ENCODE measurements at places on chromosomes 1 and 21.
A peak's percentile ranks its signal among the peaks of the same experiment; 100 is the strongest.

GRCh38 chr1:105591681-105592080 is 1464.8 kb upstream of the PRMT6 start:
- no peak for DNase-seq

GRCh38 chr21:45137612-45137937 is 63.2 kb downstream of the ADARB1 start:
- DNase-seq: no peak

- DNase-seq: no peak
Observed at GRCh38 chr1:248596615-248597014, 885 bp downstream of the OR2T10 start.

DNA sequence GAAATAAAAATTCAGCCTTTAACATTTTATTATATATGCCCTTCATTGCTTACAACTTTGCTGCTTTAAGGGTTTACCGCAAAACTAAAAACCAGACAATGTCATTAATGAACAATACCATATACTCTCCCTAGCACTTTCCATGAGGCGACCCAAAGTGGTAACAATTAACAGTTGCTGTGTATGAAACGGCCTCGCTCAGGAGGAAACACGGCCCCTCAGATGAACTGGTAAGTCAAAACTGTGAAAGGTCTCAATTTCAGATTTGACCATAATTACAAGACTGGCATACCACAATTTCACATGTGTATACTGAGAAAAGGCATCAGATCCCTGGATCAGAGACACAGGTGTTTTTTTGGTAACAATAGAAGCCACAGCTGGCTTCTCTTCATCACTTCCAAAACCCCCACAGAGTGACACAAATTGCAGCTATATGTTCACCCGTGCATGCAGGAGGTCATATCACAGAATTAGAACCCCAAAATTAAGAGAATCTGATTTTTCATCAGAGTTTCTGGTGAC is 611.9 kb upstream of the ADAMTS5 start:
- DNase-seq: no peak

DNA sequence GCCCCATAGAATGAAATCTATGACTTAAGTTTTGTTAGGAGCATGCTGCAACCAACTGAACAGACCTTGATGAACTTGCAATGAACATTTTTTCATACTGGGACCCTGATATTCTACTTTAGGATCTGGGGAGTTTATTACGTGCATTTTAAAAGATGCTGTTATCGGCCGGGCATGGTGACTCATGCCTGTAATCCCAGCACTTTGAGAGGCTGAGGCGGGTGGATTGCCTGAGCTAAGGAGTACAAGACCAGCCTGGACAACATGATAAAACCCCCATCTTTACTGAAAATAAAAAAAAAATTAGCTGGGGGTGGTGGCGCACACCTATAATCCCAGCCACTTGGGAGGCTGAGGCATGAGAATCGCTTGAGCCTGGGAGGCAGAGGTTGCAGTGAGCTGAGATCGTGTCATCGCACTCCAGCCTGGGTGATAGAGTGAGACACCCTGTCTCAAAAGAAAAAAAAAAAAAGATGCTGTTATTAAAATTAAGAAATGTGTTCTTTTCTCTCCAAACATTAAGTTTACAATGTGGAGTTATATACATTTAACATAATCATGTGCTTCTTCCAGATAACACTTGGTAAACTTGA is 7.1 kb downstream of the MPZL1 start:
- no peak for DNase-seq

- DNase-seq: no peak
Observed at GRCh38 chr1:110165761-110166231, 15.5 kb downstream of the SLC6A17 start.

DNA sequence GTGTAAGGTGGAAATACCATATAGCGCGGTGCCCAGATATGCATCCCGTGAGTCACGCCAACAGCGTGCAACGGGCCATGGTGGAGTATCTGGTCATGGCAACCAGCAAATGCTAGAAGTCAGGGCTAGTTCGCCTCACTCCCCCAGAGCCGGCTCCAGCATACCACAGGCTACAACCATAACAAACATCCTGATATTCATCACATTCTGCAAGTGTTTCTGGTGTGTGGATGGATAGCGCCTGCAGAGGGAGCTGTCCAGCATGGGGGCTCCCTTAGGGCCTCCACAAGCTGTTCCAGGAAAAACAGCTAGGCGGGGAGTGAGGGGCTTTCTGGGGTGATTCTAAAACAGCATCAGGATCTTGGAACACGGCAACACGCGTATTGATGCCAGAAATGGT is 6.8 kb downstream of the C1orf198 start:
- no peak for DNase-seq

DNA sequence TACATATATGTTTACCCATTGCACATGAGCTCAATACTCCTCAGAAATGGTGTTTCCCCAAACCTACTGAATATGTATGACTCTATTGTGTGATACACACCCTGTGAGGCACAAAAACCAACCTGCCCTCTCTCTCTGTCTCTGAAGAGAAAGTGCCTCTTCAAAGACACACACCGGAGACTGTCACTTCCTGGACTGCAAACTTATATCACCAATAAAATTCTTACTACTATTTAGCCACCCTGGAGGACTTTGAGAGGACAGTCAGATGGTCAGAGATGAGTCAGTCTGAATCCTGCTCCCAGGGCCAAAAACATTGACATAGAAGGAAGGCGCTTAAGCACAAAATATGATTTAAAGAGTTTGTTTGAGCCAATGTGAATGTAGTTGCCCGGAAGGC is 110.4 kb downstream of the PPIAL4G start:
- no peak for DNase-seq

DNA sequence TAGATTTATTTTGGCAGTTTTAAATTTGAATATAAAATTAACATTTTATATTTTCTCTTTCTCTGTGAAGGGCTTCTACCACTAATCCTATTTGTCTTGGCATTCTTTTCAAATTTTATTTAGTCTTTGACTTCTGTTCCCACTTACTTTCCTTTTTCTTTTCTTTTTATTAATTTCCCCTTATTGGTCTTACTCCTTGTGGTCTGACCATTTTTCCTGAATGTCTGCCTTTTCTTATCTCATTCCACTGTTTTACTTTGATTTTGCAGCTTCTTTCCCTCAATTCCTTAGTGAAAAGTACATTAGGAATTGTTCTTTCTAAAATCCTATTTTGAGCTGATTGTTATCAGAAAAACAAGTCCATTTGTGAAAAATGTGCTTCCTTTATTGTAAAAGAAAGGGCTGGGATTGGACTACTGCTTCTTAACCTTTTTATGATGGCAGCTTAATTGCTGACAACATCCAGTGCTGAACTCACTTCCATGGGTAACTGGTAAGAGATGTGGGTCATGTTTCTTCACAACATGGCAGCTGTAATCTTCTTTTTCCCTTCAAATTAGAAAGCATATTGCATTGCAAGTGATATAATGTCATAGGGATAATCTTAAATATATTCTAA is 284.6 kb downstream of the DNM3 start:
- no peak for DNase-seq

GRCh38 chr1:7810395-7810794 is 26.3 kb downstream of the PER3 start:
- DNase-seq: no peak

- DNase-seq: no peak
Observed at GRCh38 chr1:37071829-37072228, 37.5 kb upstream of the GRIK3 start.

DNA sequence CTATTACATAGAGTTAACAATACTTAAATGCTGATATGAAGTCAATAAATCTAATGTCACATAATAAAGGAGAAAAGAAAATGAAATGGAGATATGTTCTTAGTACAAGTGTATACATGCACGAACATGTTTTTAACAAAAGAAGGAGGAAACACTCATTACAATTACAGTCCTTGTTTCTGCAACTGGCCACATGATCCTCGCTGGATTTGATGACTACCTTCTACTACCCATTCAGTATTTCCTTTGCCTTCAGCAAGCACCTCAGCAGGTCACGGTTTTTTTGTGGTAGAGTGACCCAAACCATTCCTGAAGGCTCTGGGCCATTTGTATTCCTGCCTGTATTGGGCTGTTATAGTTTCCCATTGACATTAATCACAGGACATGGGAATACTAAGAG is 172.8 kb upstream of the CXADR start:
- DNase-seq: no peak

DNA sequence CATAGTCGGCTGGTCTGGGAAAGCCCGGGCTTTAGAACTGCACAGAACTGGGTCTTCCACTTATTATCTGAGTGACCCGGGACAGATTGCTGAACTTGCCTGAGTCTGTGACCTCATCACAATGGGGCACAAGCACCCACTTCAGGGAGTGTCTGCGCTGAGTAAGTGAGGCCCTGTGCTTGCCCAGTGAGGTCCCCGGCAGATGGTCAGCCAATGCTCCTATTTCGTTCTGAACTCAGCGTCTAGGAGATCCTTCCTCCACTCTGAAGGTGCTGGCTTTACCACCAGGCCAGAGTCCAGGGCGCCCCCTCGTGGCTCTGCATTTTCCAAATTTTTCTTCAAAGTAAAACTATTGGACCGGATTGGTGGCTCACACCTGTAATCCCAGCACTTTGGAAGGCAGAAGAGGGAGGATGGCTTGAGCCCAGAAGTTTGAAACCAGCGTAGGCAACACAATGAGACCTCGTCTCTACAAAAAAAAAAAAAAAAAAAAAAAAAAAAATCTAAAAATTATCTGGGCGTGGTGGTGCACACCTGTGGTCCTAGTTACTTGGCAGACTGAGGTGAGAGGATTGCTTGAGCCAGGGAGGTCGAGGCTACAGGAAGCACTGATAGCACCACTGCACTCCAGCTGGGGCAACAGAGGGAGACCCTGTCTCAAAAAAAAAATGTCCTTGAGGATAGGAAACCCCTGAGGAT is 61.7 kb downstream of the FCRL5 start:
- peak; percentile 70 for DNase-seq

All from NCI-H2081 (cell line).